Spinal cord (tissue), 10 donors: ENCODE measurements at places on chromosomes 13 and 19. TPM values are rescaled to one million over a fixed set of nuclear protein-coding genes. Genes with fewer than 3 reads are reported as not detected.

DNA sequence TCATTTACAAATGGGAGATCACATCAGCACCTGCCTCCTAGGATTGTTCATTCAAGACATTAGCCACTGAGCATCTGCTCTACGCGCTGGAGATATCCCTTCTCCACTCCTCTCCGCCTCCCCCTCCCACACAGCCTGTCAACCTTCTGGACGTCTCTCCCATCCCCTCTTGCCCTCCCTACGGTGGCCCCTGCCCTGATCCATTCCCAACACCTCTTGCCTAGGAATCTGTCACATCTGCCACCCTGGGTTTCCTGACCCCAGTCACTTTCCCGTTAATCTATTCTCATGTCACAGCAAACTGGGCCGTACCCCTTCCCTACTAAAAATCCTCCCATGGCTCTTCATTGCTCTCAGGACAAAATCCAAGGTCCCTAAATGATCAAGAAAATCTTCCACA lies 10.3 kb downstream of the DYRK1B start:
- peaks cover 44% of the 10 kb centered on the region for H3K36me3 ChIP-seq
- no peaks in the 10 kb centered on the region for H3K27me3 ChIP-seq
- no peak overlapping the region for H3K27ac ChIP-seq
- H3K4me1 ChIP-seq, result peaks cover 27% of the 10 kb centered on the region
- peak; percentile 24 for DNase-seq
- peak overlapping the region; percentile 79 for H3K4me3 ChIP-seq

- no peaks in the 10 kb centered on the region for H3K4me1 ChIP-seq
- H3K4me3 ChIP-seq, result no peak overlapping the region
- DNase-seq, result no peak
- no peaks in the 10 kb centered on the region for H3K27me3 ChIP-seq
Observed at GRCh38 chr13:98869408-98870090, 108.3 kb downstream of the DOCK9 start.

DNA sequence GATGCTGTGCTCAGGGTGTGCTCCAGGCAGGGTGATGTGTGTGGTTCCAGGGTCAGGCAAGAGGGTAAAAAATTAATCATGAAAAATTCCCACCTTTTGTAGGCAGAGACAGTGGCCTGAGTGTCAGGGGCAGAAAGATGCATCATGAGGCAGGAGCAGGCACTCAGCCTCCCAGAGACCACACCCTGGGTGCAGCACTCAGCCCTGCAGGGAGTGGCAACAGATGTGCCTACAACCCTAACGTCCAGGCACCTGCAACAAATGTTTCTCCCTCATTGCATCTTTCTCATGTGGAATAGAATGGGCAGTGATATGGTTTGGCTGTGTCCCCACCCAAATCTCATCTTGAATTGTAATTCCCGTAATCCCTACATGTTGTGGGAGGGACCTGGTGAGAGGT lies 19.6 kb upstream of the CEACAM1 start:
- H3K4me1 ChIP-seq, result no peaks in the 10 kb centered on the region
- no peaks in the 10 kb centered on the region for H3K27me3 ChIP-seq
- no peaks in the 10 kb centered on the region for H3K36me3 ChIP-seq
- H3K27ac ChIP-seq, result no peak overlapping the region

- no peaks in the 10 kb centered on the region for H3K36me3 ChIP-seq
- no peak overlapping the region for H3K4me3 ChIP-seq
- DNase-seq, result no peak
- no peaks in the 10 kb centered on the region for H3K4me1 ChIP-seq
Observed at GRCh38 chr13:46686171-46686570, 110.8 kb downstream of the ESD start.

GRCh38 chr19:47444388-47444821 lies 25.1 kb upstream of the MEIS3 start:
- H3K27me3 ChIP-seq, result peaks cover 50% of the 10 kb centered on the region
- peaks cover 5% of the 10 kb centered on the region for H3K36me3 ChIP-seq
- H3K4me1 ChIP-seq, result peaks cover 22% of the 10 kb centered on the region

GRCh38 chr13:44068737-44069136 lies 189.0 kb downstream of the LACC1 start:
- no peak overlapping the region for H3K4me3 ChIP-seq
- H3K36me3 ChIP-seq, result no peaks in the 10 kb centered on the region
- H3K27me3 ChIP-seq, result no peaks in the 10 kb centered on the region
- no peak for DNase-seq
- H3K4me1 ChIP-seq, result no peaks in the 10 kb centered on the region
- no peak overlapping the region for H3K27ac ChIP-seq

DNA sequence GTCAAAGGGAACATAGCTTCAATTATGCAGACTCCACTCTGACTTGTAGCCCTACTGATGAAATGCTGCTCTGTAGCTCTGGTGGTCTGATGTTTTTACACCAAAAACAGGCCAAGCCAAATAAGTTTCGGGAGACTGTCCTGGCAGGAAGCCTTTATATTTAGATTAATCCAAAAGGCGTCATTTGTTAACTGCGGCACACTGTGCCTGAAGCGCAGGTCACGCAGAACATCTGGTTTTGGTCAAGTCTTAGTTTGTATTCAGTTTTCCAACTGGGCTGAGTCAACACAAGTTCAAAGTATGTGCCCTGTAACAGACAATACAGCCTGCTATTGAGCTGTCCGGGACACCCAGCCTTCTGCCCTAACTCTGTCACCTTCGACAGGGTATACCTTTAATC lies 154.6 kb upstream of the IPO5 start:
- H3K36me3 ChIP-seq, result no peaks in the 10 kb centered on the region
- no peaks in the 10 kb centered on the region for H3K27me3 ChIP-seq
- H3K4me3 ChIP-seq, result no peak overlapping the region
- no peak for DNase-seq
- H3K4me1 ChIP-seq, result no peaks in the 10 kb centered on the region

- no peaks in the 10 kb centered on the region for H3K27me3 ChIP-seq
- H3K36me3 ChIP-seq, result no peaks in the 10 kb centered on the region
- H3K4me3 ChIP-seq, result no peak overlapping the region
Observed at GRCh38 chr13:93945621-93946020, 533.9 kb downstream of the DCT start.

DNA sequence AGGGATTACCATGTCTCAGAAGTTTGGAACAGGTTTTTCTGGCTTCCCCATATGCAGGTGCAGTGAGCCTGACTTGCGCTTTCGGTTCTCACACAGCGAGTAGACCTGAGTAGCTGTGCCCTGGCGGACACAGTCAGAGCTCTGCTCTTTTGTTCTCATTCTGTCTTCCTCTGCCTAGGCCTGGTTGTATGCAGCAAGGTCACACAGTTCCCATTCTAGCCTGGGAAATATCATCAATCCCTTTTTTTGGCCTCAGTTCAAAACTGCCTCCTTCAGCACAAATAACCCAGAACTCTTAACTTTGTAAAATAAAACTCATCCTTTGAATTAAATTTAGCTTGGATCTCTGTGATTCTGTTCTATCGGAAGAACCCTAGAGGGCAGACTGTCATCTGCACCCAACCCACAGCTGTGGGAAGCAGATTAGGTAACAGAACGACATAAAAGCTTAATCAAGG lies 10.2 kb downstream of the OXGR1 start:
- H3K27me3 ChIP-seq, result no peaks in the 10 kb centered on the region
- no peaks in the 10 kb centered on the region for H3K36me3 ChIP-seq
- no peak overlapping the region for H3K4me3 ChIP-seq
- no peak overlapping the region for H3K27ac ChIP-seq
- no peaks in the 10 kb centered on the region for H3K4me1 ChIP-seq

DNA sequence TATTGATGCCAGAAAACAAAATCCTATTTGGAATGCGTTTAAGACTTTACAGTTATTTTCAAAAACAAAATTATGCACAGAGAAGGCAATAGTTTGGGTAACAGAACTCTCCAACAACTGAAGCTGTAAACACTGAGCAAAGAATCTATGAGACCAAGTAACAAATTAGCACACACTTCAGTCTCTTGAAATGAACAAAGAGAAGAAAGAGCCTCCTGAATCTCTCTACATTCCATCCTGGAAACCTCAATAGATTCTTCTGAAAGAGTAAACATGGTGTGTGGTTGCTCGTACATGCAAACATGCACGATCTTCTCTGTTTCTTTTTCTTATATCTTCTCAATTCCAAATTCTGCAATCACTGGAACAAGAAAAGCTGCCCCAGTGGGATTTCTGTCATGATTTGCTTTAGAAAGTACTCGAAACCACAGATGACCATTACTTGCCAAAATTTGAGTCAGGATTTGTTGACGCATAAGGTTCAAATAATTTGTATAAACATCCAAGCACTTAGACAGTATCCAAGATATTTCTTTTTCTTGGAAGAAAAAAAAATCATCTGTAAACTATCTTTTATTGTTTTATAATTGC lies 137.9 kb upstream of the DACH1 start:
- no peak overlapping the region for H3K27ac ChIP-seq
- no peaks in the 10 kb centered on the region for H3K4me1 ChIP-seq
- no peaks in the 10 kb centered on the region for H3K27me3 ChIP-seq
- DNase-seq, result no peak

- no peaks in the 10 kb centered on the region for H3K4me1 ChIP-seq
- H3K27me3 ChIP-seq, result no peaks in the 10 kb centered on the region
- no peaks in the 10 kb centered on the region for H3K36me3 ChIP-seq
Observed at GRCh38 chr13:94515374-94515773, 35.9 kb upstream of the DCT start.

DNA sequence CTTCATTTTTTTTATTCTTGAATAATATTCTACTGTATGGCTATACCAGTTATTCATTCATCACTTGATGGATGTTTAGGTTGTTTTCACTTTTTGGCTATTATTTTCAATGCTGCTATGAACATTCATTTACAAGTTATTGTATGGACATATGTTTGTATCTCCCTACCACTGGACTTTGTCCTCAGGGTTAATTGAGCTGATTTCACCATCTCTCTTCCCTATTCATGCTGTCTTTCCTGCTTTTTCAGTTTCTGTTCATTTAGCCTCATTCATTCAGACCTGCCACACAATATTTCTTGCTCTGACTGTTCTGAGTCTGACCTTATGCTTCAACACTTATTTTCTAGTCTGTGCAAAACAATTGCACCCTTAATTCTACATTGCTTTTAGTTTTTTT lies 12.3 kb upstream of the C1QTNF9B start:
- no peak for DNase-seq
- H3K4me3 ChIP-seq, result no peak overlapping the region
- no peaks in the 10 kb centered on the region for H3K27me3 ChIP-seq

DNA sequence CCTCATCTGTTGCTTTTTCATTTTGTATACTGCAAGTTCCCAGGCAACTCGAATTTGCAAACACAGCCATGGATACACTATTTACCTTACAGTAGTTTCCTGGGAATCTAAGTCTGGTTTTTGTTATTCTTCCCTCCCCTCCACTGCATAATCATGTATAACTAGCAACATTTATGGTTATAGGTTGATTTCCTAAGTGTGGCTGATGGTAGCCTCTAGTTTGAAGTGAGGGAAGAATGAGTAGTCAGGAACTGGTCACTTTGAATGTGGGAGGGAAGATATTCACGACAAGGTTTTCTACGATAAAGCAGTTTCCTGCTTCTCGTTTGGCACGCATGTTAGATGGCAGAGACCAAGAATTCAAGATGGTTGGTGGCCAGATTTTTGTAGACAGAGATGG lies at the start of gene KCNRG:
TSS of gene KCNRG (plus strand) at position 187 of the 400 bp plus-strand sequence. CDS start at position 237, 50 bp downstream.
- H3K36me3 ChIP-seq, result peaks cover 13% of the 10 kb centered on the region
- no peak for DNase-seq
- no peaks in the 10 kb centered on the region for H3K4me1 ChIP-seq

DNA sequence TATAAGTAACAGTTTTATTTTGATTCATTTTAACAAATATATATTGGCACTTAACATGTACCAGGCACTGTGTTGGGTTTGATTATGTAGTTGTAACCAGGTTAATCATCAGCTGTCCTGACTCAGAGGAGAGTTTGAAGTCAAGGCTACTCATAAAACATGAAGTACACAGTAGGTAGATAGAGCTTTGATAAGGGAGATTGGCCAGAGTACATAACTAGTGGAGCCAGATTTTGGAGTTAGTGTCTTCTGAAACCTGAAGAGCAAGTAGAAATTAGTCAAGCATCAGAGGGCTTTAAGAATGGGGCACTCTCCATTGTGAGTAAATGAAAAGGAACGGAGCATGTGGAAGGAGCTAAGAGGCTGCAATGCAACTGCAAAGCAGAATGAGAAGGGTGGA lies 333.9 kb downstream of the RFC3 start:
- H3K4me3 ChIP-seq, result no peak overlapping the region
- no peaks in the 10 kb centered on the region for H3K27me3 ChIP-seq
- no peaks in the 10 kb centered on the region for H3K36me3 ChIP-seq
- no peak for DNase-seq
- H3K27ac ChIP-seq, result no peak overlapping the region

The SAMD4B gene
- 66.2 TPM for total RNA-seq

The NAPSA gene
- 1.4 TPM for total RNA-seq

The GAPDHS gene
- 0.11 TPM for total RNA-seq

The ADAMTS10 gene
- total RNA-seq, result 32.2 TPM
